ENCODE measurements at places on chromosomes 5 and 9.

DNA sequence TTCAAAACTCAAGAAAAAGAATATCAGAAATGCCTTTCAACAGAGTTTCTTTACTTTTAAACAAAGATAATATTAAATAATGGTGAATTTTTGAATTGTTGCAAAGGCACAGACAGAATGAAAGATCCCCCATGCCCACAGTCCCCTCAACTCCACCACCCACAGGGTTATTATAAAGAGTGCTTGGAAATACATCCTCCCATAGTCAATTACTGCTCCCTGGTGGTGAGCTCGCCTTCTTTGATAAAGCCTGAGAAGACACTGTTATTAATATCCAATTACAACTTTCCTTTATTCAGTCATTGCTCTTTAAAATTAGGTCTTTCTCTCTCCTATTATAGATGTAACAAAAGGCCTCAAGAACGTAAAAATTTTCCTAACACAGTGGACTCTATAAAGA, 490.2 kb upstream of the RORB start:
- no peak for DNase-seq

GRCh38 chr9:89515416-89515815, 17.5 kb upstream of the SEMA4D start:
- no peak for DNase-seq

DNA sequence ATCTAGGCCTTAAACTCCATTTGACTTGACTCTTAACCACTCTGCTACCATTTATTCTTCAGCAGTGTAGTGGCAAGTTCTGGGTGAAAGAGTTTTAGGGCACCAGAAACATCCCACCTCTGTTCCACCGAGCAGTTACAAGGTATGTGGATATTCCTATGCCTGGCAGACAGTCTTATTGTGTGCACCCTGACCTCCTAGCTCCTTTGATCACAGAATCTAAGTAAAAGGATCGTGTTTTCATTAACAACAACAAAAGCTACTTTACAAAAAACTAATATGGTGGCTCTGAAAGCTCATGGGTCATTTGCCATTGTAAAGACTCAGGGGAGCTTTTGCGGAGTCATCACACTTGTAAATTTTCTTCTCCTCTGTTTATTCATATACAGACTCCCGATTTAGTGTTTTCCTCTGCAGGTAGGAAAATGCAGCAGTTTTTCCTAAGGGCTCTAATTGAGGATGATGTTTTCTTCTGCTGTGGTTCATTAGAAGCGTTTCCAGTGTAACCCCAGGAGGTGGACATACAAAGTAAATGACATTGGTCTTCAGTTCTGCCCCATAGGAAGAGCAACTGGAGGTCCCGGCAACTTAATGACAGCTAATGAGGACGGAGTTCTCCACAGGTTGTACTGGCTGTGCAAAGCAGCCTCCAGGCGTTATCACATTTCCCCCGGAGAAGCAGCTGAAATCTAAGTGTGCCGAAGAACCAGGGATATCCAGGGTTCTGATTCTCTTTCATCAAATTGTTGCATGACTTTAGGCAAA, 78.2 kb downstream of the ATP10B start:
- DNase-seq = no peak

DNA sequence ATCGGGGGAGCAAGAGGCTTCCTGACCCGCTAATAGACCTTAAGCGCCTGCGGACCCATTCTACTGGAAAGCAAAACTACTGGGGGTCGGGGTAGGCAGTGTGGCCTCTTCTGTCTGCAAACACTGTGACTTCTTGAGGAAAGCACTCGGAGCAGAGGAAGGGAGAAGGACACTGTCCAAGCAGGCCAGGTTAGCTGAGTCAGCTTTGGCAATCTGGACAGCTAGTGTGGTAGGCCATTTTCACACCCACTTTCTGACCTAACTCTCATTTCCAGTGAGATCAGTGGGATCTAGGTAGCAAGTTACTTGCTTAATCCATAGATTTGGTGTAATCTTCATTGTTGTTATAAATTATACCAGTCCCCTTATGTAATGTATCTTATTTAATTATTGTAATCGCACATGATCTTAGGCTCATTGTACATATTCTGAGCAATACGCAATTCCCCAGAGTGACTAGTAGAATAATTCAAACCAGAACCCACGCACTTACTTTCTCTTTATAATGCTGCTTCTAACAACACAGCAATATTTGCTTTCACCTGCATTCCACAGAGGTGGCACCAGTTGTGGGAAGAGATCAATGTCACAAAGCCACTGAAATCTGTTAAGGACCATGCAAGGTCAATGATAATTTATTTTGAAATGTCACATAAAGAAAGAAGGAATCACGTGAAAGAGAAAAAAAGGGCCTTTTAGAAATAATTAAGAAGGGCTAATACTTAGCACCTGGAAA, 82.9 kb downstream of the NREP start:
- DNase-seq = no peak

DNA sequence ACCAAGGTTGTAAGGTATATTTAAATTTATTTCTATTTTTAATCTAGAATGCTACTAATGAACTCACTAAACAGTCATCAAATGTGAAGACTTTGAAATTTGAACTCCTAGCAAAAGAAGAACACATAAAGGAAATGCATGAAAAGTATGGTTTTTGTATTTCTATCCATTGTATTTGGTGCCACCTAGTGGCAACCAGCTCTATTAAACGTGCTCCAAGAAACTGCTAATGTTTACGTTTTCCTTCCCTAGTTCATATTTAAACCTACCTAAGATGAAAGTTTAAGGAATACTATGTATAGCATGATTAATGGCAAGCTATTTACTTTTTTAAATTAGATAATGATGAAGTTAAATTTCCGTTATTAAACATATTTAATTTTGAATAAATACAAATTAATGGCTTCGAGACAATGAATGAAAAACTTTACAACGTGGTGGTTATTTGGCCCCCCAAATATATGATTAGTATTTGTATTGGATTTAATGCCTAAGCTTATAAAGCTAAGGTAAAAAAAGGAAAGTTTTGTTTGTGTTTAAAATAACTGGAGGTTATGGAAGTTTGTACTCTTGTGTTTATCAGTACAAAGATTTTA, 115.9 kb upstream of the SH3GL2 start:
- DNase-seq = no peak

DNA sequence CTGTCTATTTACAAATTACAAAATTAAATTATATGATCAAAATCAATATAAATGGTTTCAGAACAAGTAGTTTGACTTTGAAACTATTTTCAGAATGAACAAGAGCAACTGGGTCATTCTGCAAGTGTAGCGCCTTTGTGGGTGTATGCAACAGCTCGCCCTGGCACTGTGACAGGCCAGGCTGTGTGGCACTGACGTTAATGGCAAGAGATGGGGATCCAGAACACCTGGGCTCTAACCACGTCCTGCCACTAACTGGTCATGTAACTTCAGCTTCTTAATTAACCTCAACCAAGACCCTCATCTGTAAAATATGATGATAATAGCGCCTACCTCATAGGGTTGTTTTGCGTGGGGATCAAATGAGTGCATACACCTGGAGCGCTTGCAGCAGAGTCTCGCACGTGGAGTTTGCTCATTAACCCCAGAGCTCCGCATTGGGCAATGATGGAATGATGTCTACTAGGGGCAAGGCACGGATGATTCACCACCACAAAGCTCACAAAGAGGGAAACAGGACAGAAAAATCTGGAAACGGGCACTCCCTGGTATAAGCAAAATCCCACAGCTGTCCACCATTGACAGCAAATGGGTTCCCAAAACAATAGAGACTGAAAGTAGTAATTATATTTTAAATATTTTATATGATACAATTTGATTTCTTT, 639.4 kb downstream of the SEMA5A start:
- DNase-seq = no peak

- no peak for DNase-seq
Measured at GRCh38 chr5:111198281-111198966, 25.8 kb upstream of the CAMK4 start.

GRCh38 chr5:135450952-135451351, 1.2 kb downstream of the TIFAB start:
- DNase-seq = no peak

GRCh38 chr5:88045931-88046461, 222.6 kb downstream of the TMEM161B start:
- no peak for DNase-seq

- DNase-seq = no peak
Measured at GRCh38 chr9:112869041-112869529, 21.6 kb downstream of the SLC46A2 start.

- no peak for DNase-seq
Measured at GRCh38 chr9:1490341-1491232, 440.4 kb downstream of the DMRT2 start.

DNA sequence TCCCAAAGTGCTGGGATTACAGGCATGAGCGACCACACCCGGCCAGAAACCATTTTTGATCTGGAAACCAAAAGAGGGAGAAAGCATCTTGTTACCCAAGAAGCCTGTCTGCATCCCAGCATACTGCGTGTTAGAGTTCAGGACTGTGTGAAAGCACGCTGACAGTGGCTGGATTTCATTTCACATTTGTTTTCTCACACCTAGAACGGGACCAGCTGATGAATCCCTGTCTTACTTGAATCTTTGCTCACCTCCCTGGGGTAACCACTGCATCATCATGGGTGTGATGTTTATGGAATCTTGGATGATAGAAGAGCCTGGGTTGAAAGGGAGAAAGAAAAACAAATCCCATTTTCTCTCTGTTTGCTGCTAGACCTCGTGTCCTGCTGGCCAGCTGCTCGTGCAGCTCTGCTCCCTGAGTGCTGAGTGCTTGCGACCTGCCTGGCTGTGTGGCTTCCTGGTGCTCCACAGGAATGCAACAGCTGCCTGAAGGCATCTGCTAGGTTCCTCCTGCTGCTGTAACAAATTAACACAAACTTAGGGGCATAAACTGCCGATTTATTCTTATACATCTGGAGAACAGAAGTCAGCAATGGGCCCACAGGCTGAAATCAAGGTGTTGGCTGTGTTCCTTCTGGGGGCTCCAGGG, 378.3 kb upstream of the DAP start:
- DNase-seq = no peak

- DNase-seq = no peak
Measured at GRCh38 chr9:131618071-131618479, 72.8 kb downstream of the PRRT1B start.

GRCh38 chr5:127941646-127942045, 141.9 kb upstream of the SLC12A2 start:
- no peak for DNase-seq

GRCh38 chr5:149603210-149603609, 21.9 kb downstream of the ARHGEF37 start:
- no peak for DNase-seq

- no peak for DNase-seq
Measured at GRCh38 chr5:36150676-36151433, 832 bp downstream of the LMBRD2 start.

- DNase-seq = no peak
Measured at GRCh38 chr5:140591747-140592372, 27.2 kb downstream of the SLC35A4 start.

DNA sequence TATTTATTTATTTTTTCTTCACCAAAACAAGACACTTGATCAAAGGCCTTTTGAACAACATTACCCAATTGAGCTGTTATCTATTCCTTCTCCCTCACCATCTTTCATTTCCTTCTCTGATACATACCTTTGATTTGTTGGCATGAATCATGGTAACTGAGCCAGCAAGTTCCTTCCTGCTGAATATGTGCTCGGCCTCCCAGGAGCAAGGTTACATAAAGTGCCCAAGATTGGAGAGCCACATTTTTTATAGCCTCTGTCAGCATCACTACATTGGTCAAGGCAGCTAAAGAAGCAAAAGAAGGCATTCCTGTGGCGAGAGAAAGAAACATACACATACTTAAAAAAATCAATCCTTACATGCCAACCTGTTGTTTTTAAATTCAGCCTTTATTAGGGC, 369.6 kb downstream of the CYLC2 start:
- no peak for DNase-seq

GRCh38 chr5:2755076-2755680, 3.7 kb upstream of the IRX2 start:
- no peak for DNase-seq

- no peak for DNase-seq
Measured at GRCh38 chr9:127862075-127863011, 7.9 kb upstream of the ENG start.

DNA sequence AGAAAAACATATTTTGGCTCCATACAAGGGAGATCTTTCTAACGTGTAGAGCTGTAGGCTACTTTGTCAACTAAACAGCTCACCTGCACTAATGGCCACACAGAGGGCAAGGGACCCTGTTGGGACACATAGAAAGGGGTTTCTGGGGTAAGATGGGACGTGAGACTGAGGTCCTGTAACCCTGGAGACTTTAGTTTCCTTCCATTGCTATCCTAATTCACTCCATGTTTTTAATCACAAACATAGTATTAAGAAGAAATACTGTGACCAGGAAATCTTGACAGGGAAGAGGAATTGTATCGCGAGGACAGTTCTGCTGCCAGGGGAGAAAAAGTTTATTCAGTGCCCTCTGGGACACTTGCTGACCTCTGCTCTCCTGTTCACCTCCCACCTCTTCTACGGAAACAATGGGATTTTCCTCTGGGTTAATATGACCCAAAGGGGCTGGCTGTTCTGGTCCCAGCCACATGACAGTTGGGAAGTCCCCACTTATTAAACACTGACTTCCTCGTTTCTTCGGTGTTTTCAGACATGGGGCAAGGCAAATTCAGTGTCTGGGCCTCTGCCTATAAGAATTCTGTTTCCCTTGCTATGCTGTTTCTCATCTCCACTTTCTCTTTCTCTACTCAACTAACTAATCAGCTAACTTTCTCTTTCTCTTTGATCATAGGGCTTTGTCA, 106.9 kb upstream of the SEMA6A start:
- DNase-seq = no peak

- no peak for DNase-seq
Measured at GRCh38 chr5:114988096-114988495, 181.6 kb downstream of the TRIM36 start.

DNA sequence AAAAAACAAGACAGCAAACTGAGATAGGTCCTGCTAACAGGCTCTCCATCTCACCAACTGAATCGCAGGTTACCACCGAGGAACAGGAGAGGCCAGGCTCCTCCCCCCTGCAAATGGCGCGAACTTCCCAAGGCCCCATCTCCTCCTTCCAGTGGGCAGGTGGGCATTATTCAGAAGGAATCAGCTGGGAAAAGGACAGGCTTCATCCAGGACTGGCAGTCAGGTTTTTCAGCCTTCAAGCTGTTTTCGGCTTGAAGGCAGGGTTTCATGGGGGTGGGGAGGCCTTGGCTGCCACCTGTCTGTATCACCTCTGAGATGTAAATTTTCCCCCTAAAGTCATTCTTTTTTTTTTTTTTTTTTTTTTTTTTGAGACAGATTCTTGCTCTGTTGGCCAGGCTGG, 79.4 kb downstream of the SFXN1 start:
- no peak for DNase-seq

GRCh38 chr9:112299514-112299913, 33.9 kb downstream of the PTBP3 start:
- no peak for DNase-seq

- DNase-seq = no peak
Measured at GRCh38 chr5:127216143-127216542, 74.5 kb upstream of the MEGF10 start.

DNA sequence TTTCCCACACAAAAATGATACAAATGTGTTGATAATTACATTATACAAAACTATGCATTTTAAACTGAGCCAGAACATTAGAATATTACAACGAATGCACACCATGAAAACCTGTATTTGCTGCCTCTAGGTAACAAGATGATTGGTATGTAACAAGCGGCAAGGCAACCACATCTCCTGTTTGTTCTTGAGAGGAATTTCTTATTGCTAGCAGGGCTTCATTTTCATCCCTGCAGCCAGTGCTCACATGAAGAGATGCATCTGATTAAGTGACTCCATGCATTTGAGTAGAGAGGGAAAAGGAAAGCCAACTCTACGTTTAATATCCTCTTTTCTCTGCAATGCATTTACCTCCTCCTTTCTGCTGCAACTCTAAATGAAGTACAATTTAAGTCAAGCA, 36.6 kb downstream of the FRMD3 start:
- DNase-seq = no peak
